Stimulated activated CD8-positive, alpha-beta memory T cell treated with anti-CD3 and anti-CD28 coated beads, Interleukin-7, amount 100 ng/mL, for 48 hours (primary cell): ENCODE measurements at places on chromosomes 11 and 22.

DNA sequence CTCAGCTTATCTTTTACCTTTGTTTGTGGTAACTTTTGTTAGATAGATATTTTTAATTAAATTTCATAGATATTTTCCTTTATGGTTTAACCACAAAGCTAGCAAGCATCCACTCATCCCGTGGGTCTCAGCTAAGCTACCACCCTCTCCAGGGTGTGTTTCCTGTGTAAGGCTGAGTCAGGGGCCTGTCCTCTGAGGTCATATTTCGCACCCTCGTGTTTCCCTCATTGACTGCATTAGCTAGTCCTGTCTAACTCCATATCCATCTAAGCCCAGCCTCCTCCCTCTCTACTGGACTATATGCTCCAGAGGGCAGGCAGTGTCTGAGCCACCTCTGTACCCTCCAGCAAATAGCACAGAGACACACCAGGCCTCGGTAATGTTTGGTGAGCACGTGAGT is 16.7 kb downstream of the XRRA1 start:
- peak; percentile 42 for DNase-seq

- DNase-seq: no peak
Measured at GRCh38 chr11:8325591-8326304, 62.1 kb upstream of the LMO1 start.

- DNase-seq: no peak
Measured at GRCh38 chr11:112219476-112220232, 6.6 kb upstream of the PTS start.

DNA sequence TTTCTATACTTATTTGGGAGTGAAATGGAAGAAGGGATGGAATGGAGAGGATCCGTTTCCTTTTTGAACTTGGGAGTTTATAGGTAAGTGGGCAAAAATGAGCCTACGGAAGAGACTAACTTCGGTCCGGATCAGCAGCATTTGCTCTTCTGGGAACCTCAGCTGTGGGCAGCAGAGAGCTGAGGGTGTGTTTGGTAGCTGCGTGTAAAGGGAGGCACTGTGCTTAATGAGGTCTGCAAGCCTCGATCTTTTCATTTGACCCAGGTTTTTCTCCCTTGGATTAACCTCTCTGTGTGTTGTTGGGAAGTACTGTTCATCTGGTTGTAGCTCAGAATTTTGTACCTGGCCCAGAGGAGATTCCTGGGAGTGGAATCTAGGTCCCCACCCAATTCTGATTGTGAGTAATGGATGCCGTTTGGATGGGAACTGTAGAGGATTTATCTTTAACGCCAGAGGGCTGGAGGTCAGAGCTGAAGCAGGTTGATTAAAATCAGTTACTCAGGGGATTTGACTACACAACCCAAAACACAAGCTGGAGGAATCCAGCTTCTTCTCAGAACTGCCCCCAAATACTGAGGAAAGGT is 201.6 kb upstream of the SORL1-AS1 start:
- DNase-seq: no peak
